ENCODE measurements at places on chromosomes 5 and 9. TPM values are rescaled to one million over a fixed set of nuclear protein-coding genes. Genes with fewer than 3 reads are reported as not detected.

DNA sequence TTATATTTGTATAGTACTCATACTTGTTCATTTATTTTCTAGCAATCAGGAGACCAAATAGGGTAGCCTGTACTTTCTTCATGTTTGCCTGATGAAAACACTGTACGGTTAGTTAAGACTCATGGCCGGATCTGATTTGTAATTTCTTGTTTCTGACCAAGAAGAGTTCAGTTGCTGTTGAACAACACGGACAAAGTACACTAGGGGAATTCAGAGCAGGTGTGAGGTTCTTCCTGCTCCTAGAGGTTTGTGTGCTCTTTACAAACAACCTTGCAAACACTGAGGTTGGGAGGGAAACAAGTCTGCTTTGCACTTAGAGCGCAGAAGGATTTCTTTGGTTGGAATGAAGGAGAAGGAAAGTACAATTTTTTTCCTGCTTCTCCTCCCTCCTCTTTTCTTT is 69.7 kb downstream of the TRIO start:
- DNase-seq, result no peak

DNA sequence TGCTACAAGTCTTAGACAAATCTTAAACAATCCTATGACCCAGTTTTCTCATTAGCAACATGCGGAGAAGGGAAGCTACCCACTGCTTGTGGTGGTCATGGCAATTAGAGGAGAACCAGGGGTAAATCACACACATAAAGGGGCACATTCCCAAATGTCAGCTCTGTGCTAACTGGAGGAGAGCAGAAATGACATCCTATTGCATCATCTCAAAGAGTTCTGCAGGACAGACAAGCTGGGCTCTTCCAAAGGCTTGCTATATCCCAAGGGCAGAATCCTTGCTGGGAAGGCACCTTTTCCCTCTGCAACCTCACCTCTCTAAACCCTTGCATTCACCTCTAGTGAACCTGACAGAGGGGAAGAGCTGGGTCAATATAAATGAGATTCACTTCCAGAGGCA is 17.0 kb upstream of the WWC1 start:
- DNase-seq, result no peak

- no peak for DNase-seq
Observed at GRCh38 chr9:100492952-100493351, 20.0 kb downstream of the TMEFF1 start.

The CCDC69 gene
- total RNA-seq, result 37.3 TPM

The NDFIP1 gene
- 70.0 TPM for total RNA-seq

GRCh38 chr5:124468671-124469411 is 277.6 kb downstream of the ZNF608 start:
- no peak for DNase-seq

The ENHO gene
- total RNA-seq, result 0.23 TPM

The NEUROG1 gene
- total RNA-seq, result not detected

The GRAMD2B gene
- 41.4 TPM for total RNA-seq

- DNase-seq, result no peak
Observed at GRCh38 chr5:145990170-145990569, 53.8 kb downstream of the SH3RF2 start.

The APBA1 gene
- 10.6 TPM for total RNA-seq

- no peak for DNase-seq
Observed at GRCh38 chr5:97778451-97778850, 595.4 kb upstream of the RIOK2 start.

The PCDHA9 gene
- 0.60 TPM for total RNA-seq

- DNase-seq, result no peak
Observed at GRCh38 chr5:52139888-52140615, 647.7 kb upstream of the ITGA1 start.

DNA sequence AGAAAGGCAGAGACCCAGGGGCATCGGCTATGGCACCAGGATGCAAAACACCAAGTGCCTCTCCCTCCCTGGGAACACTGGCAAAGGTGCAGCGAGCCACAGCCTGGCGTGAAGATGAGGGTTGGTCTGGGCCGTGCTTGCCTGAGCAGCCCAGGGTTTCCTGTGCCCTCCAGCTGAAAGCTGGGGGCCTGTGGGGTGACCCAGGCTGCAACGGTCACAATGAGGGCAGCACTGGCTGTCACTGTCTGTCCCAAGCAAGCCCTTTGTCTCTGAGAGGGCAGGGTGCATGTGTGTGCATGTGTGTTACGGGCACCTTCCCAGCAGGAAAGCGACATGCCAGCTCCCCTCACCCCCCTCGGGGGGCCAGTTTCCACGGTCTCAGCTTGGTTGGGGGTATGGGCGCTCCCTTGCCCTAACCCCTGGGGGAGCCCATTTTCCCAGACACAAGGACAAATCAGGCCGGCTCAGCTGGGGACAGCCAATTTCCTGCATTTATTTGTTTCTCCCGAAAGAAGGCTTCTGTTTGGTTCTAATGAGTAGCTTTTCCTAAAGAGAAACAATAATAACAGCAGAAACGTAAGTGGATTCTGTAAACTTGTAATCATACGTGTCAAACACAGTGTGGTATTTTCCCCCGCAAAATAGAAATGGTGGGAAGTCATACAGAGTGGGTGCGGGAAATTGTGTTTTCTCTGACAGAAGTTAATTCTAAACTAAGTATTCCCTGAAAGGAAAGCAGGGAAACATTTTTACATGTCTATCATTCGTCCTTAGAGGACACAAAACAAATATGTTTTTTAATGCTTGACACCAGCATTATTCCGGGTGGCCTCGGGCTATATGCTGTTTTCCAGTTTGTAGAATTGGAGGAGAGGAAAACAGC is 21.3 kb downstream of the MRPL36 start:
- DNase-seq, result no peak

GRCh38 chr9:91496351-91496750 is 72.7 kb upstream of the NFIL3 start:
- DNase-seq, result no peak

The CA9 gene
- total RNA-seq, result 1.6 TPM

DNA sequence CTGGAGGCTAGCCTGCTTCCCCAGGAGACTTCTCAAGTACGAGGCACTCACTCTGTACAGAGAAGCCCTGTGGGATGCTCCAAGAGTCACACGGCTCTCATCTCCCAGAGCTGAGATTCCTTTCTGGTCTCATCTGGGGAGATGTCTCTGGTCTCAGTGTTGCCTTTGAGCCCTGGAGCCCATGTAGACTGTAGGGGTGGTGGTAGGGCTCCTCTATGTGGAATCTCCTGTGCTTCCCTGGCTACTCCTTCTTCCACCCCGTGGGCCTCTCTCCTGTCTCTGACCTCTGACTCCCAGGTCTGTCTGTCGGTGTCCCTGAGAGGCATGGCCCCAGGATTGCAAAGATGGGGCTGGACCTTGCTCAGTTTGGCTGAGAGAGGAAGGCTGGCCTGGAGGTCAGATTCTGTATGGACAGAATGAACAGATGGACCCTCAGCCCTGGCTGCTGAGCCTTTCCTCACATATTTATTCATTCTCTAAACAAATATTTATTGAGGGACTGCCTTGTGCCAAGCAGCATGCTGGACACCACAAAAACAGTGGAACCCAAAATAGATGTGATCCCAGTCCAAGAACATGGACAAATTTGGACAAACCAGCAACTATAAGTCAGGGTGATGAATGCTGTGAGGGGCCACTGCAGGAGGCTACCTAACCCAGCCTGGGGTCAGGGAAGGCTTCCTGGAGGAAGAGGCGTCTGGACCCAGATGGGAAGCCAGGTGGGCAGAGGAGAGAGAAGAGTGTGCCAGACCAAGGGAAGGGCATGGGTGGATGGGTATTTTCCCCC is 2.6 kb downstream of the CCL19 start:
- DNase-seq, result no peak

The SLC31A2 gene
- 5.0 TPM for total RNA-seq

The CDO1 gene
- 24.7 TPM for total RNA-seq

GRCh38 chr9:89714321-89714720 is 109.5 kb downstream of the GADD45G start:
- DNase-seq, result no peak

The CFAP77 gene
- not detected for total RNA-seq

The ZDHHC11 gene
- total RNA-seq, result 8.0 TPM

GRCh38 chr9:1383899-1384455 is 333.8 kb downstream of the DMRT2 start:
- DNase-seq, result no peak

All from ovary (tissue), 10 donors.